ENCODE measurements at places on chromosomes 6 and 20. TPM values are rescaled to one million over a fixed set of nuclear protein-coding genes. Genes with fewer than 3 reads are reported as not detected.

The TBC1D32 gene
- total RNA-seq, result 14.2 TPM

The HMGN3 gene
- total RNA-seq, result 17.6 TPM

The SPATA25 gene
- total RNA-seq, result not detected

The CALHM5 gene
- 8.2 TPM for total RNA-seq

The REPS1 gene
- total RNA-seq, result 24.4 TPM

The HRH3 gene
- total RNA-seq, result not detected

The CD83 gene
- 5.1 TPM for total RNA-seq

The ZSCAN12 gene
- total RNA-seq, result 1.9 TPM

GRCh38 chr20:40341561-40341960 lies 347.5 kb downstream of the MAFB start:
- no peak for DNase-seq

- peak; percentile 73 for DNase-seq
These were observed 11.9 kb upstream of the SIRPD start for GRCh38 chr20:1569415-1569881.

- DNase-seq, result no peak
These were observed 119.3 kb upstream of the RALGAPA2 start for GRCh38 chr20:20831794-20832193.

GRCh38 chr20:609371-609964 lies 641 bp downstream of the TCF15 start:
- DNase-seq, result no peak

DNA sequence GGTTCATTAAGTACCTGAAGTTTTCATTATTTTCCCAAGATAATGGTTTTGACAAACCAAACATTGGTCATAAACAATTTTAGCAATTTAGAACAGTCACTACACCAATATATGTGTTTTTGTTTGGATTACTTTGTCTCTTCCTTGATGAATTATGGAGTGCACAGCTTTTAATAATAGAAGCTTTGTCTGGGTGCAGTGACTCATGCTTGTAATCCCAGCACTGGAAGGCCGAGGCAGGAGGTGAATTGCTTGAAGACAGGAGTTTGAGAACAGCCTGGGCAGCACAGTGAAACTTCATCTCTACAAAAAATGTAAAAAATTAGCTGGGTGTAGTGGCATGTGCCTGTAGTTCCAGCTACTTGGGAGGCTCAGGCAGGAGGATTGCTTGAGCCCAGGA lies 89.4 kb upstream of the ANKEF1 start:
- peak; percentile 32 for DNase-seq

GRCh38 chr6:31352683-31353383 lies 4.1 kb downstream of the HLA-B start:
- no peak for DNase-seq

- DNase-seq, result no peak
These were observed 345.6 kb downstream of the CDC5L start for GRCh38 chr6:44733126-44733525.

GRCh38 chr6:6730831-6731230 lies 142.3 kb downstream of the LY86 start:
- peak; percentile 96 for DNase-seq

- DNase-seq, result no peak
These were observed 33.9 kb downstream of the PPARD start for GRCh38 chr6:35376281-35376680.

DNA sequence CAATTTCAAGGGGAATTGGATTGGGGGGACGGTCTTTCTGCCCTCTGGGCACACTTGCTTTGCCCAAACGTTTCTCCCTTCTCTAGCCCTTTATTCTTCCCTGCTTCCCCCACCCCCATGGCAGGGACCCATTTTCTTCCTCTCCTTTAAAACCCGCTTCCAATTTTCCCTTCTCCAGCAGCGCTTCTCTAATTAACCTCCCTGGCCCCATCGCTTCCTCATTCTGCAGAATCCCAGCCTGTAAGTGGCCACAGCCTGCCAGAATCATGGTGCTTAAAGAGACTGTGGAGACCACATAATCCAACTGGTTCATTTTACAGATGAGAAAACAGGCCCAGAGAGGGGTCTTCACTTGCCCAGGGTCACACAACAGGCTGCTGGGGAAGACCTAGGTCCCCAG lies 61.4 kb downstream of the CPNE5 start:
- DNase-seq, result no peak

GRCh38 chr6:20840675-20841074 lies 306.4 kb downstream of the CDKAL1 start:
- peak; percentile 58 for DNase-seq

- no peak for DNase-seq
These were observed 8.7 kb upstream of the RBM38 start for GRCh38 chr20:57382516-57382915.

- peak; percentile 69 for DNase-seq
These were observed at the start of gene POPDC3 for GRCh38 chr6:105179244-105180065. TSS of gene POPDC3 (minus strand) at chr6:105180014. CDS start at chr6:105161909, 18,105 bp downstream.
